Activated naive CD4-positive, alpha-beta T cell treated with anti-CD3 and anti-CD28 coated beads, Interleukin-2, amount 50 U/mL, for 16 hours (primary cell): ENCODE measurements at places on chromosomes 6 and 20.

DNA sequence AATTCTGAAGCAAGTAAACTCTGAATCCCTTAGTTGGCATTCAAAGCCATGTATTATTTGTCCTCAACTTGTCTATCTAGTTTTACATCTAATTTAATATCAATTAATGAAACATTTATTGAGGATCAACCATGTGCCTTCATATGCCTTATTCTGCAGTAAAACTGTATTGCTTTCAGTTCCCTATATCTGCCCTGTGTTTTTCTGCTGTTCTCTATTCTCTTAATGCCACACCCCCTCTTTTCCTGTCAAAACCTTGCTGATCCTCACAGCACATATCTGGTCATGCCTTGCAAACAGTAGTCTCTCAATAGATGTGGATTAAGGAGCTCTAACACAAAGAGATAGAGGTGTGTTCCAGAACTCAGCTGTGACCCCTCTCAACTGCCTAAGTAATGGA, 2.0 kb downstream of the FIG4 start:
- DNase-seq = no peak

DNA sequence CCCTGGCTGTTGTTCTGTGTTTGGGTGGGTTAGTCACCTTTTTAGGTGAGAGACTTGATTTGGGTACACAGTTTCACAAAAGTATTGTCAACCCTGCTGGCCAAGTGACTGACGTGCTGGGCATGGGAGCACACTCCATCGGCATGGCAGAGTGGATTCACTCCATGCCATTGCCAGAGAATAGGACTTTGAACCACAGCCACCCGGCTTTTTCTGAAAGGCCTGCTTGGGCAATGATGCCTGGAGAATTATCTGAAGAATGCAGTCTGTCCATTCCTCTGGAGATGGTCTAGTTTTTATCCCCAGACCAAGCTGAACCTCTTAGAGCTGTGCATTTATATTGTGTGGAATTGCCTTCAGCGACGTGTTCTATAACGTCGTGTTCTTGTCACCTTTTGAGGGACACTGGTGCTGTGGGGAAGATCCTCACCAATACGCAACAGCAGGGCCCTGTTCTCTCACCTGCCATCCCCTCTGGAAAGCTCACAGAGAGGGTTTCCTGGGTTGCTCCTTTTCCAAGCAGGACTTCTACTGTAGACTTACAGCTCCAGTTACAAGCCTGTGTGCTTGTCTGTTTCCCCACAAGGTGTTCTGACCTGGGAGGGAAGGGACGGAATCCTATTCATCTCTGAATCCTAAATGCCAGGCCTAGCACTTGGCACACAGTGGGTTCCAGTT, 183.4 kb upstream of the AKAP12 start:
- no peak for DNase-seq

- no peak for DNase-seq
Observed at GRCh38 chr6:5766260-5766659, 240.5 kb downstream of the NRN1 start.

DNA sequence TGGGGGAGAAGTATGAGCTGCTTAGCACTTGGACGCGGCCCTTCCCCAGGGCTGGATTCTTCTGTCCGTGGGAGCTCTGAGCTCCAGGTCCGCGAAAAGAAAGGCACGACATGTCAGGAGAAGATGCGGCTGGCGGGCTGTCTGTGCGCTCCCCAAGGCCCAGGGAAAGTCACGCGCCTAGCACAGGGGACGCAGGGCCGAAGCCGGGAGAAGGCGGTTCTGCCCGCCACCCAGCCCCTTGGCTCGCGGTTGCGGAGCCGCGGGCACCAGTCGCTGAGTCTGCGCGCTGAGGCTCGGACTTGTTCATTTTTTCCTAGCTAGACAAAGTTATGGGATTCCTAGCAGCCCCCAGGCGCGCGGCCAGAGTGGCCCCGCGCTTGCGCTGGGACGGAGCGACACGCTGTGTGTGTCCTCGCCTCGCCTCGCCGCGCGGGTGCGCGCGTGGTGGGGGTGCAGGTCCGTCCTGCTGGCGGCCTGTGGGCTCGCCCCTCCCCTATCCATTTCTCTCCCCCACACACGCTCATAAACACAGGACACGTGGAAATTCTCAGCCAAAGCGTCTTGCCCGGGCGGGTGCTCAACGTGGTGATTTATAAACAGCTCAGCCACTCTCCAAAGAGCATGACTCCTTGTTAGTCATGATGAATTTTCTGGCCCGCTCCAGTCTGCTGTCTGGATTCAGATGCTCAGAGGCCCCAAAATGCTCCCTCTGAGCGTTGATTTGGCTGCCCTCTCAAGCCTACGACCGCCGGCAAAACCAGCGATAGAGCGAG, 1.9 kb upstream of the POU3F2 start:
- DNase-seq = no peak

- DNase-seq = no peak
Observed at GRCh38 chr20:41342474-41343464, 2.1 kb downstream of the LPIN3 start.

- no peak for DNase-seq
Observed at GRCh38 chr20:19511931-19512330, 246.1 kb upstream of the RIN2 start.

- DNase-seq = peak; percentile 3
Observed at GRCh38 chr20:64137598-64138031, 26.6 kb upstream of the MYT1 start.

DNA sequence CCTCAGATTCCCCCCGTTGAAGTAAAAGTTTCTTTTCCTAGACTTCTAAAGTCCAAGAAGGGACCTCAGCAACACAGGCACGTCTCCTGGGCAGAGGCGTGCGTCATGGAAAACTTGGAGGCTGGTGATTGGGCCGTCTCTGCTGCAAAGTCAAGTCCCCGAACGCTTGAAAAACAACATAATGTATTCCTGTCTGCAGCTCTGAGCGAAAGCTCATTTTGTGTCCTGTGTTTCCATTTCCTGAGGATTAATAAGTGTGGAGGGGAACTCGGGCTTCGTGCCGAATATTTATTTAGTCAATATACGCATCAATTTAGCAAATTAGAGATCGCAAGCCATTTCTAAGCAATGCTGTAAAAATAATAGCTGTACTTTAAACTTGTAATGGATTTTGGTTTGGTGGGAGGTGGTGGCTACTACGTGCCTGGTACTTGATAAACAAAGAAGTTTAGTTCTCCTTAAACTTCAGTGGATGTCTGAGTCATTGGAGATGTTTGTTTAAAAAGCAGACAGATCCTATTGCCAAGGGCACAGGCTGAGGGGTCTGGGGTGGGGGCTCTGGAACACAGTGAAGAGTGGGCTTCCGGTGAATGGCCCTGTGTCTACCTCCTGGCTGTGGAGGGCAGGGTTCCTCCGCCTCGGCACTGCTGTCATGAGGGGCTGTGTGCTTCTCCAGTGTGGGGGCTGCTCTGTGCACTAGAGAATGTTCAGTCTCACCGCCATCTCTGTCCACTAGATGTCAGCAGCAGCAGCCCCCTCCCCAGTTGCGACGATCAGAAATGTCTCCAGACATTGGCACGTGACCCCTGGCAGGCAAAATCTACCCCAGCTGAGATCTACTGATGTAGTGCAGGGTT, 21.8 kb downstream of the PCK1 start:
- no peak for DNase-seq

DNA sequence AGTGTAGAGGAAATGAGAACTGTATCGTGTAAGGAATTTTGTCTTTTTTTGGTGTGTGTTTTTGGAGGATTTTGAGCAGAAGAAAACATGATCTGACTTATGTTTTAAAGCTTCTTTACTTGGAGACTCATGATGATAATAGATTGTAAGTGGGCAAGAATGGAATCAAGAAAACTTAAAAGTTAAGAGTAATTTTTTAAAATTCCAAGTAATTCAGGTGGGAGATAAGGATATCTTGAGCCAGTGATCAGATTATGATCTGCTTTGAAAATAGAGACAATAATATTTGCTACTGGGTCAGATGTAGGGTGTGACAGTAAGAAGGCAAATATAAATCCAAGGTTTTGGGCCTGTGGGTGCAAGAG, 734 bp downstream of the ZSCAN26 start:
- DNase-seq = no peak
